ENCODE measurements at places on chromosomes 7 and 10.

- no peak for DNase-seq
These were observed 2.7 kb downstream of the FRAT1 start for GRCh38 chr10:97321804-97322190.

- no peak for DNase-seq
These were observed 139.3 kb downstream of the SLC25A13 start for GRCh38 chr7:96182424-96183158.

DNA sequence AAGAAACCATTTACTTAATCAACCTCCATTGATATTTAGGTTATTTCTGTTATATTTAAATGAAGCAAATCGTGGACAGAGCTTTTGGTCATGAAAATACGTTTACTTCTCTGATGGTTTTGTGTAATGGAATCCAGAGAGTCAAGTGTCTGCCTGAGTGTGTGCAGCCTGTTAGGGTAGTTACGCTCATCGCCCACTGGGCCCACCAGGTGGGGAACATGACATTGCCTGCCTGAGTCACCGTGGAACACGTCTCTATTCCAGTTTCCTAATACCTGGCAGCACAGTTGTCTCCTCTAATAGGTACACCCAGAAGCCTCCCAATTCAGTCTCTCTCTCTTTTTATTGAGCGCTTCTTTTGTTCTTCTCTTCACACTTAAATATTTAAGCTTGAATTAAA, 91.0 kb downstream of the ADCY1 start:
- no peak for DNase-seq

GRCh38 chr7:132933072-132933458, 148.8 kb downstream of the CHCHD3 start:
- DNase-seq: no peak

- DNase-seq: no peak
These were observed 103.7 kb downstream of the PLXNA4 start for GRCh38 chr7:132472463-132473120.

- no peak for DNase-seq
These were observed 30.2 kb downstream of the ALOX5 start for GRCh38 chr10:45404087-45404769.

DNA sequence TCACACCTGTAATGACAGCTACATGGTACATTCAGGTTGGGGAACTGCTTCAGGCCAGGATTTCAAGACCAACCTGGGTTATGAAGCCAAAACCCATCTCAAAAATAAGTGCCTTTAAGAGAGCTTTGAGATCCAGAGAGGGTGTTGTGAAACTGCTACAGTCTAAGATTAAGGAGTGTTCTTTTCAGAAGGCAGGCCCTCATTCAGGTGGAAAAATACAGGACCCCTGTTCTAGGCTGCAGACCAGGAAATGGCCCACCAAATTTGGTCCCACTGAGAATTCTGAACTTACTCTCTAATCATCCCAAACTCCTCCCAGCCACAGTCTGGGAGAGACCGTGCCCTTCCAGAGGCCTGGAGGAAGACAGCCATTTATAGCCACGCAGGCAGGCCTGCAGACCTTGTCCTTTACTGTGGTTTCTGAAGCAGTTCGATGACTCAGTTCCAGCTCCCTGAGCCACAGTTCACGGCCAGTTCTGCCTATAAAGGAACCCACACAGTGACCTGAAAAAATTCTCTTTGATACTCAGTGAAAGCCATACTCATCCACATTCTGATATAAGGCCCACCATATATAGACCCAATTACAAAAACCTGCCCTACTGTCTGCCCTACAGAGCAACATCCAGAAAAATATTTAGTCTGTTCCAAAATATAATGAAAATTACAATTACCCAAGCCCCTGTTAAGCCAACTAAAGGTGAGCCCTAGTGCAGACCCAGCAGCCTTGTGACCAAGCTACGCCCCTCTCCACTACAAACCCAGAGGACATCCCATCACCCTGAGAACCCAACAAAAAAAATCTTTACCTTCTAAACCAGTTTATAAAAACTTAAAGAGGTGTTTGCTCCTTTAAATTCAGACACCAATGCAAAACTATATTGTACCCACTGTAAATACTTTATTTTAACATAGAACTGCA, 21.2 kb downstream of the ZNF680 start:
- no peak for DNase-seq

DNA sequence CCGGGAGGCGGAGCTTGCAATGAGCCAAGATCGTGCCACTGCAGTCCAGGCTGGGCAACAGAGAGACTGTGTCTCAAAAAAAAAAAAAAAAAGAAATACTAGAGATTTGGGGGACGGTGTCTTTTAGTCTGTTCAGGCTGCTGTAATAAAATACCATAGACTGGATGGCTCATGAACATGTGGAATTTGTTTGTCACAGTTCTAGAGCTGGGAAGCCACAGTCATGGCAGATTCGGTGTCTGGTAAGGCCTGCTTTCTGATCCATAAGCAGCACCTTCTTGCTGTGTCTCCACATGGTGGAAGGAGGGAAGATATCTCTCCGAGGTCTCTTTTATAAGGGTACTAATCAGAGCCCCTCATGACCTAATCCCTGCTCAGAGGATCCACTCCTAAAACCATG, 102.7 kb upstream of the MKLN1 start:
- DNase-seq: no peak

DNA sequence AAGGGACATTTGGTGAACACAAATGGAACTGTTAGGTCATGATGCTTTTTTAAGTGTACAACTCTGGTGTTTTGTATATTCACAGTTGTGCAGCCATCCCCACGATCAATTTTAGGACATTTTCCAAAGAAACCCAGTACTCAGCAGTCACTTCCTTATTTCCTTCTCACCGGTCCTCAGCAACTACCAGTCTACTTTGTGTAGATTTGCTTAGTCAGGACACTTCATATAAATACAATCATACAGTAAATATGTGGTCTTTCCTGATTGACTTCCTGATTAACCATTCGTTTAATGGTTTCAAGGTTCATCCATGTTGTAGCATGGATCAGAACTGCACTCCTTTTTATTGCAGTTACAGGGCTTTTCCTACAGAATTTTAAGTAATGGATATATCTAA, 14.4 kb downstream of the SGPL1 start:
- DNase-seq: no peak

All from activated CD8-positive, alpha-beta memory T cell treated with anti-CD3 and anti-CD28 coated beads for 1 hour (primary cell).